CD4-positive, alpha-beta T cell treated with Interleukin-12 subunit alpha and Interleukin-12 subunit beta, for 1 hour (primary cell): ENCODE measurements at places on chromosomes 12 and 14.

GRCh38 chr12:64892561-64892960, 68.1 kb downstream of the TBC1D30 start:
- DNase-seq = no peak

GRCh38 chr12:41302979-41303403, 114.9 kb downstream of the PDZRN4 start:
- no peak for DNase-seq

DNA sequence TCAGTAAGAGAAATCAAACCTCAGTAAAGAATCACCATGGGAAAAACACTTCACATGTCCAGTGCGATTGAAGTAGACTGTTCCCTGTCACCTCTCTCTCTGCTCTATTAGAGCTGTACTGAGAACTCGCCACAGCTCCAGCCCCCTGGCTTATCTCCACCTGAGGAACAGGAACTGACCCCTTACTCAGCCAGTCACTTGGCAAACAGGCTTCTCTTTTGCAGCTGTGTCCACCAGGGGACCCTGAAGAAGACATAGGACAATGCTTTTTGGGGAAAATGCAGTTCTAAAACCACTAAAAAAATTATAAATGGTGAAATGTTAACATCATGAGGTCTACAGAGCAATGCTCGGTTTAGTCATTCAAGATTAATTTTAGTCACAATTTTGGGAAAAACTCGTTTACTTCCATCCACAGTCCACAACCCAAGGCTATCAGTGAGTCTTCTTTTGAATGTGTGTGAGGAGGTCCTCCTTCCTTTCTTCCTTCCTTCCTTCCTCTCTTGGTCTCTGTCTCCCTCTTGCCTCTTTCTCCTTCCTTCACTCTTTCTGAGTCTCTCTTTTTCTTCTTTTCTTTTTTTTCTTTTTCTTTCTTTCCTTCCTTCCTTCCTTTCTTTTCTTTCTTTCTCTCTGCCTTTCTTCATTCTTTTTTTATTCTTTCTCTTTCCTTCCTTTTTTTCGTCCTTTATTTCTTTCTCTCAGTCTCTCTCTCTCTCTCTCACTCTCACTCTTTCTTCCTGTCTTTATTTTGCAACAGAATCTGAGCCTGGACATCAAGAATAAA, 1189.5 kb upstream of the TMEM132C start:
- DNase-seq = no peak

DNA sequence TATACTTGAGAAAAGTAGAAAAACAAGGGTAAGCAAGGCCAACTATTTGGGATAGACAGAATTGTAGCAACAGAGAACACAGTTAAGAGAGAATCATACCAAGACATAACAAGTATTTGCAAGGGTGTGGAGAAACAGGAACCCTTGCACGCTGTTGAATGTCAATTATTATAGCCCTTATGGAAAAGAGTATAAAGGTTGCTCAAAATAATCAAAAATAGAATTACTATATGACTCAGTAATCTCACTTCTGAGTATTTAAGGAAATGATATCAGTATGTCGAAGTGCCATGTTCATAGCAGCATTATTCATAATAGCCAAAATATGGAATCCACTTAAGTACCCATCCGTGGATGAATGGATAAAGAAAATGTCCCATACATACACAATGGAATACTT, 193.3 kb downstream of the PHLDA1 start:
- DNase-seq = no peak

DNA sequence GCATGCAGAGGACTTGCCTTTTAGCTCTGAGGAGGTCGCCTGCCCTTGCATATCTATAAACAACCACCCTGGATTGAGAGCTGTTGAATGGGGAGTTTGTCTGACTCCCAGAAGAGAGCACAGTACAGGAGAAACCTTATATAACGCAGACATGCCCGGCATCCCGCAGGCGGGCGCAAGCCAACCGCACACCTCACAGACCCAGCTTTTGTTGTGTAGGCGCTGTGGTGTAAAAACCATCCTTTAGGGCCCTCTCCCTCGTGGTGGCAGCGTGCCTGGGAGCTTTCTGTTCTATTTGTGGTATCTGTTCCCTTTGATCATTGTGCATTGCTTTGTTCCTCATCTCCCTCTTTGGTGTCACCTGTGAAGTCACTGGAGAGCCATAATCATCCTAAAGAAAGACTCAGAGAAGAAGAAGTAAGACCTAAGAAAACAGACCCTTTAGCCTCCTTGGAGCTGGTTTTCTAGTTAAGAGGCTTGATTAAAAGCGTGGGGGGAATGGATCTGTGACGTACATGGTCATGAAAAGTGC, 77.7 kb downstream of the ETV6 start:
- peak; percentile 51 for DNase-seq

DNA sequence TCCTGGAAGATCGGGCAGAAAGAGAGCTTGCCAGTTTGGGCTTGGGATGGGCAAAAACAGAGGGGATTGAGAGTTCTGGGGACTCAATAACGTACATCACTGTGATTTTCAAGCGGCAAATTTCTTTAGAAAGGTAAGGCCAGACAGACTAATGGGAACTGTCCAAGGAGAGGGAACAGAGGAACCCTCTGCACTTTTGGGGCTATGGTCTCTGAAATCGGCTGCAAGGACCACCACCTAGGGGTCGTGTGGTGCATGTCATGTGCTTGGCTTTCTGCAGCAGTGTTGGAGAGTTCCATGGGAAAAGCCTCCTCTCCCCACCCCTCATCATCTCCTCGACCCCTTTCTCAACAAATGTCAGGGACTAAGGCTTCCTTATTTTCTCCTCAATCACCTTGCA, 79.6 kb downstream of the PPM1A start:
- no peak for DNase-seq
